Cardiac fibroblast (primary cell): ENCODE measurements at places on chromosomes 6 and 20.
A peak's percentile ranks its signal among the peaks of the same experiment; 100 is the strongest.

GRCh38 chr6:16318538-16318937 lies 80.2 kb downstream of the GMPR start:
- peak; percentile 85 for DNase-seq

- no peak for DNase-seq
Measured at GRCh38 chr20:15924556-15924955, 648.7 kb downstream of the KIF16B start.

- DNase-seq, result no peak
Measured at GRCh38 chr6:149861603-149862423, 2.3 kb downstream of the LRP11 start.

DNA sequence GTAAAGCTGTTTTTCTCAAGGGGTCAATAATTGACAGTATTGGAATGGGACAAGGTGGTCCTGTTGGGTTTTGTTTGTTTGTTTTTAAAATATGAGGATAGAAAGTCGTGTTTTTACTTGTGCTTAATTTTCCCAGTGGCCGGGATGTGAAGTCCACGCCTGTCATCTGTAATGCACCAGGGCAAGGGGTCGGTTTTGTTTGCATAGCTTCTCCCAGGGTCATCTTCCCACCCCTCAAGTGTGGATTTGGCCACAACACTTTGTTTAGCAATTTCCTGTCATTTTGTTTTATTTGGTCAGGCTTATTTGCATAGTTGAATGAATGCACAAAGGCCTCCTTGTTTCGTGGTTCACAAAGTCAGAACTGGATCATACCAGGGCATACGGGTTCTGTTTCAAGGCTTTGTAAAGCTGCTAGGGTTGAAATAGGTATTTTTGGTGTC lies 29.8 kb downstream of the SYNJ2 start:
- DNase-seq, result peak; percentile 59
